CD8-positive, alpha-beta T cell (primary cell): ENCODE measurements at places on chromosomes 3 and 15.

- DNase-seq = no peak
These were observed 29.3 kb upstream of the MYO1E start for GRCh38 chr15:59401824-59402569.

- no peak for DNase-seq
These were observed 115.8 kb upstream of the FLNB start for GRCh38 chr3:57892423-57892822.

GRCh38 chr15:57589281-57589680 is 2.4 kb upstream of the MYZAP start:
- no peak for DNase-seq

DNA sequence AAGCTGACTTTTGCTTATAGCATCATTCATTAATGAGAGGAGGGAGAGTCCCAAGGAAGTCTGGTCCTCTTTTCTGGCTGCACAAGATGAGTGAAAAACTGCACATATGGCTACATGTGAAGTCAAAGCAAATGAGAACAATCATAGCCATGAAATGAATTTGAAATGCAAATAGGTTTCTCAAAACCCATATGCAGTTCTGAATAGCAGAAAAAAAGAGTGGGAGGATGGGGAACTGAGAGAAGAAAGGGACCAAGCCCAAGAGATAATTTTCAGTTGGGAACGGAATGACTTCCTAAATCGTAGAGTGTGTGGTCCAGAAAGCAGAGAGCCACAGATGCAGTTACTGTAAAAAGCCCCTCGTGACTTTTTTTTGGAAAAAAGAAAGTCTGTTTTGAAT is 66.3 kb downstream of the GTPBP8 start:
- no peak for DNase-seq

DNA sequence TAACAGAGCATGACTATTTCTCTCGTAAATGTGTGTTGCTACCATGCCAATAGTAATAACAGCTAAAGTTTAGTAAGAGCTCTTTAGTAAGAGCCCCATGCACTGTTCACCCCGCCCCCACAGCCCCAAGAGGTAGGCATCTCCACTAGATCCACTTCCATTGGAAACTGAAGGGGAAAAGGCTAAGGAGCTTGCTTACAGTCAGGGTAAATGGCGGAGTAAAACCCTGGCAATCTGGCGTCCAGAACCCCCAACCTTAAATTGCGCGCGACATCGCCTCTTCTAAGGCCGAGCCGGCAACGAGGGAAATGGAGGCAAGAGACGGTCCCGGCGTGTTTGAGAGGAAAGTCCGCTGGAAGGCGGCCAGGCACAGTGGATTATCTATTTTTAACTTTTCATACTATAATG is 654 bp upstream of the C3orf38 start:
- DNase-seq = no peak

DNA sequence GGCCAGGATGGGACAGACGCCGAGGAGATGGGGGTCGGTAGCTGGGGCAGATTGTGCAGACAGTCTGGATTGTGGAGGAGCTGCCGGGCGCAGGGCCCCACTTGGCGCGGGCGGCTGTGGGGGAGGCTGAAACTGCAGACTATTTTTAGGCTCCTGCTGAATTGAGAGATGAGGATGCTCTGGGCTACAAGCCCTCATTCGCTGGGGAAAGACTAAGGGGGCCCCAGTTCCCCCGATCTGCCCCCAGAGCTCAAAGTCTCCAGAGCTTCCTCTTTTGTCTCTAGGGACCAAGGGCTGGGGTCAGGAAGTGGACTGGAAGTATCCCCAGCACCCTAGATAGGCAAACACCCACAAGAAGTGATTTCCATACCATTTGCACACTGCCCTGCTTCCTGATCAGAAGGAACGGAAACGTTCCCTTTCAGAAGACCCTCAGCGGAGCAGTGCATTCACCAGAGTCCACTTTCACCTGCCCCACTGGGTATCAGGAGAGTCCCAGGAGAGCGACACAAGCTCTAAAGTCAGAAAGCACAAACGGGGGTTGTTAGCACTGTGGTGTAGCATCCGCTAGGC is 29.7 kb downstream of the SEMA7A start:
- no peak for DNase-seq

DNA sequence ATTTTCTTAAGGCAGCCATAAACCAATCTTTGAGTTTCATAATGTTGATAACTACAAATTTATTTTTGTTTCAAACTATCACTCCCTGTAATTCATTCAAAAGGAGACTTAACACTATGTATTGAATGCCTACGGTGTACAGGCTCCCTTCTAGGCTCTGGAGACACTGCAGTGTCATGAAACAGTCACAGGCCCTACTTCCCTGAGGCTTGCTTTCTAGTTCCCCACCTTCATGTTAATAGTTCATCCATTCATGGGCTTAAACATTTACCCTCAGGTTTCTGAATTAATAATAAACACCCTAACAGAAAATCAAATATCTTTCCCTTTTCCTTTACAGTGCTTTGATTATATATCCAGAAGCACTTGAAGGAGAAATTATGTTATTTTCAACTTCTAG is 168.7 kb downstream of the CHL1 start:
- no peak for DNase-seq

DNA sequence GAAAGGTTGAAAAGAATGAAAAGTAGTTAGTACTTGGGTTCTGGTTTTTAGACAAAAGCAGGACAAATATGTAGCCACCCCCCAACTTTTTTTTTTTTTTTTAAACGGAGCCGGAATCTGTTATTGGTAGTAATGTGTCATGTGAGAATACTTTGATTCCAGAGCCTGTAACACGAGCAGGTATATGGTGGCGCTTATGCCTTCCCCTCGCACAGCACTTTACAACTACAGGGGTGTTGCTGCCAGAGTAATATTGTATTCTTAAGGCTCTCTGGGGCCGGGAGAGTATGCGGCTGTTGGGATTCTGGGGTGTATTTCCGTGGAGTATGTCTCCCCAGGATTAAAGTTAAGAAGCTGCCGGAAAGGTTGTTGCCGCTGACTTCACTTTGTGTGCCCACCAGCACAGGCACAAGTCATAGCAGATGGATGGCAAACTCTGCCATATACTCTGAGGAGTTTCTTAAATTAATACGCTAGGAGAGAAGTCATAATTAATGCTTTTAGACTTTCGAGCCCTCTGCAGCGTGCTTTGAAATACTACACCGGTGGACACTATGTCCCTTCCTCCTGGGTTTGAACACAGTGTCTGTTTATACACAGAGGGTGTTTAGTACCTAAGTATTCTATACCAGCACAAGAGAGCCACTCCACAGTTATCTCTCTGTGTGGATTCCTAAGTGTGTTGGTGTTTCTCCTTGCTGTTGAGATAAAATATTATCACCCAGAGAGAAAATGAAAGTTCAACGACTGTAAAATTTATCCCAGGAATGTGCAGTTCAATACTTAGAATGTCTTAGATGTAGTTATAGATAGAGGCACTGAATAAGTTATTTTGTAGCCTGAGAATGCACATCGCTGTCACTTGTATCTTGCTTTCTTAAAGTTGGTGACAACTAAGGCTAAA is 1.4 kb downstream of the MBNL1 start:
- DNase-seq = peak; percentile 33

GRCh38 chr3:32483772-32484171 is 18.9 kb downstream of the CMTM6 start:
- DNase-seq = no peak

DNA sequence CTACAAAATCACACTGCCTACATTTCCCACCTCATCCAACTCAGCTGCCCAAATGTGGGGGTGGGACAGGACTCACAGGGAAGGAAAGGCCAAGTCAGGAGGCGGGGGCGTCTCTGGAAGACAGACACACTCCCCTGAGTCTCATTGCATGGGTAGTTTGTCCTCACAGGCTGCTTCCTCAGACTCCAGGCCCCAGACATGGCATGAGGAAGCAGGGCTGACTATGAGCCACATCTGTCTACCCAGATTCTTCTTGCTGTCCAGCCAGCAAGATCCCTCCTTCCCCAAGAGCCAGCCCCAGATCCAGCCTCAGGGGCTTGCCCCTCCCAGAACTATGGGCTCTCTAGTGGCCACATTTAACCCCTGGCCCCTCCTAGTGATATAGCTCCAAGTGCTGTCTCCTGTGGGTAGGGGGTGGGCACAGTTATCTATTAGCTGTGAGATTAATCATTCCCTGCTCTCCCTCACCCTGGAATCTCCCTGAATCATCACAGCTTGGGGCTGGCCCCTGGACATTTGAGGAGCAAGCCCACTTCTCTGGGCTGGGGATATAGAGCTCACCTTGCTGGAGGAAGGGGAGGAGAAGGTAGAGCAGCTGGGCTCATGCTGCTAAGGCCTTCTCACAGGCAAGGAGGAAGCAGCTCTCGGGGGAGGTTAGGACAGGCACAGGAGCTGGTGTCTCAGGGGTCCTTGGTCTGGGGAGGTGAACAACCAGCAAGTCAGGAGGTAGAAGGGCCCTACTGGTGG is 2.1 kb upstream of the CCDC33 start:
- no peak for DNase-seq

GRCh38 chr3:48478626-48479555 is 25.1 kb downstream of the SHISA5 start:
- peak; percentile 58 for DNase-seq

- DNase-seq = no peak
These were observed 29.3 kb upstream of the COL6A5 start for GRCh38 chr3:130316169-130316568.

DNA sequence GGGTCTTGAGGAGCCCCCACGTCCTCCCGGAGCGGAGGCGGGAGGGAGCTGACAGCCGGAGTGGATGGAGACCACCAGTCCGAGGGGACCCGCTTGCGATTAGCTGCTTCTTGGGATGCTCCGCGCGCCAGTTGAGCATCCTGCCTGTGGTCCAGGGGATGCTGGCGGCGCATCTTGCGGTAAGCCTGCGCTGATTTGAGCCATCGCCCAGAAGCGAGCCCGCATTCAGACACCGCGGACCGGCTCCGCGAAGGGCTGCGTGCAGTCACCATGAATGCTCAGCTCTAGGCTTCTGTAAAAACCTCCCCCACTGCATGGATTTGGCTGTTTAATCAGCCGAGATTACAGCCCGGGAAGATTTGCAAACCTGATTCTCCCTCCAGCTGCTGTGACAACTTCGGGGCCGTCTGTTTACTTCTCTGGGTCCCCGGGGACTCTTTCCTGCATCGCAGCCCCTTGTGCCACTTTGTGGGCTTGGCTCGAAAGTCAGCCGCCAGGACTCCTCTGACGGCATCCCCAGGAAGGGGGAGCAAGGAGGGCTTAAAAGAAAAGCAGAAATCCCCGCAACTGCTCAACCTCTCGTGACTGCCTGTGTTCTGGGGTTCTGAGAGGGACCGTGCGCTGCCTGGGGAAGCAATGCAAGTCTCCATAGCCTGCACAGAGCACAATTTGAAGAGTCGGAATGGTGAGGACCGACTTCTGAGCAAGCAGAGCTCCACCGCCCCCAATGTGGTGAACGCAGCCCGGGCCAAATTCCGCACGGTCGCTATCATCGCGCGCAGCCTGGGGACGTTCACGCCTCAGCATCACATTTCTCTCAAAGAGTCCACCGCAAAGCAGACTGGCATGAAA is 171.1 kb downstream of the KCNAB1 start:
- no peak for DNase-seq

DNA sequence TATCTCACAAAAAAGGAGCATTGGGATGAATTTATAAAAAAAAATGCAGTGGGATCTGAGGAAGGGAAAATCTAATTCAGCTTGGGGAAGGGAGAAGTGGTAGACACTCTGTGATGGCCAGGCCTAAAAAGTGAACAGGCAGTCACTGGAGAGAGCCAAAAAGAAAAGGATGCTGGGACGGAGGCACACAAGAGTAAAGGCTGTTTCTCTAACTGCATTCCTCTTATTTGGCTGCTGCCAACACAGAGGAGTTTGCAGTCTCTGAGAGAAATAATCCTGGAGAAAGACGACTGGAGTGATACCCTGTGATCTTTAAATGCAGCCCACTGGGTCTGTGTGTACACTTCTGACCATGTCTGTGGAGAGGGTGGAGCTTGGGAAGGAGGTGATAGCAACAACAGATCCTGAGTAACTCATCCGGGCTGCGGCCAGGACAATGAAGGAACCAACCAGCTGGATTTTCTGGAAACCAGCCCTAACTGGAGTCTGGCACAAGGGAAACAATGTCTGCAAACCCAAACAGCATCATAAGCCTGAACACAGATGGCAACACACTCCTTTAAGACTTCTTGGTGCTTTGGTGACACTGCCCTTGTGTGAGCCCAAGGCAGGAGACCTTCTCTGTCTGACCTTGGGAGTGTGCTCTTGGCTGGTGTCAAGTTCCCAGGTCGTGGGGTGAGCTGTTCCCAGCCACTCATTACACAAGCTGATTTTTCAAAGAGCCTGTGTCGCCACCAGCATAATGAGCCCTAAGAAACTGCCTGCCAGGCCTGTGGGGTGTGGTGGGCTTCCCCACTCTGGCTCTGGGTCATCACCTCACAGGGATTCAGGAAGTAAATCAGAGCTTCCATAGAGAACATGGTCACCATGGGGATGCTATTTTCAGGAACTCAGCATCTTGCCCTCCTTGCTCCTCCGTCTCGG is 8.0 kb downstream of the FYCO1 start:
- no peak for DNase-seq

- DNase-seq = no peak
These were observed 292.5 kb downstream of the ARPP21 start for GRCh38 chr3:35931867-35932266.

- no peak for DNase-seq
These were observed 48.1 kb upstream of the FRMD4B start for GRCh38 chr3:69433969-69434325.

GRCh38 chr3:138361561-138361971 is 13.2 kb downstream of the MRAS start:
- DNase-seq = no peak

DNA sequence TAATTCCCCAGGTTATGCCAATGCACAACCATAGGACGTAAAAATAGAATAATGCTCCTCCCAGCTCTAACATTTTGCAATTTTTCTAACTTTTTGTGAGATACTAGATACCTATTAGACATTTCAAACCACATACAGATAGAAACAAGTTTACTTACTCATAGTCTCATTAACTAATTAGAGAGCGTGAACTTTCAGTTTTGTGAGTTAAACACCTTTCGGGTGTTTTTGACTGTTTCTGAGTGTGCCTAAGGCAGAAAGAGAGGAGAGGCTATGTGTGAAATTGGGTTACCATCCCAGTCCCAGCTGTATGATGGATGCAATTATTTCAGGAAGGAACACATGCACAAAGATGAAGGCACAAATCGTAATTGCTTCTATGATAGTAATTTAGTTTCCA is 300.4 kb upstream of the POU1F1 start:
- DNase-seq = no peak

DNA sequence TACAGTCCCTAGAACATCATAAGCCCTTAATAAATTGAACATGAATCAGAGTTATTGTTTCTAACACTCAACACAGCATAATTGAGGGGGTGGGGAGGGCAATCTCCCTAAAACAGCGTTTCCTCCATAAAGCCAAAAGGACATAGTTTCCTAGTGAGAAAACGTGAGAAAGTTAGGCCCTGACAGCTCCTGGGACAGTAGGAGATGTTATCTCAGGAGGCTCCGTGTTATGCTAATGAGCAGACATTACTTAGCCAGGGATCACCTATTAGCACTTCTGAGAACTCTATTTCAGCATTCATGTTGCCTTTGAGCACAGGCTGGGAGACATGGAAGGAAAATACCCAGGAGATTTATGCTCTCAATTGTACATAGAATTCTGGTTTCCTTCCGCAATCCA is 229.1 kb upstream of the ADAMTS9 start:
- DNase-seq = no peak
